ENCODE measurements at places on chromosomes 16 and 17. TPM values are rescaled to one million over a fixed set of nuclear protein-coding genes. Genes with fewer than 3 reads are reported as not detected.

DNA sequence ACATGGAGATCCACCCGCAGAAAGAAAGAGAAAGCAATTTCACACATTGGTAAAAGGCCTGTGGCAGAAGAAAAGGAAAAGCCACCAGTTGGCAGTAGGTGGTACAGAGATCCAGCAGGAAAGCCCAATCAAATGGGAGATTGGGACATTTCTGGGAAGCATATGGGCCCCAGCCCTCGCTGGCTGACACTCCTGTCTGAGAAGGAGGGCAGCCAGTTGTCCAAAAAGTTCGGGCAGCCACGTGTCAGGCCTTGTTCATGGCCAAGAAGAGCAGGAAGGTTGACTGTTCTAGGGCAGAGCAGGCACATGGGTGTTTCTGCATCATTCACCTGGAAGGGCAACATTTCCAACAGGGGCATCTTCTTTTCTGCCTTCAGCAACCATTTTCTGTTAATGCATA is 45.0 kb upstream of the MMP2 start:
- DNase-seq: no peak

- DNase-seq: no peak
These were observed 75.9 kb downstream of the C16orf95 start for GRCh38 chr16:87241137-87241771.

DNA sequence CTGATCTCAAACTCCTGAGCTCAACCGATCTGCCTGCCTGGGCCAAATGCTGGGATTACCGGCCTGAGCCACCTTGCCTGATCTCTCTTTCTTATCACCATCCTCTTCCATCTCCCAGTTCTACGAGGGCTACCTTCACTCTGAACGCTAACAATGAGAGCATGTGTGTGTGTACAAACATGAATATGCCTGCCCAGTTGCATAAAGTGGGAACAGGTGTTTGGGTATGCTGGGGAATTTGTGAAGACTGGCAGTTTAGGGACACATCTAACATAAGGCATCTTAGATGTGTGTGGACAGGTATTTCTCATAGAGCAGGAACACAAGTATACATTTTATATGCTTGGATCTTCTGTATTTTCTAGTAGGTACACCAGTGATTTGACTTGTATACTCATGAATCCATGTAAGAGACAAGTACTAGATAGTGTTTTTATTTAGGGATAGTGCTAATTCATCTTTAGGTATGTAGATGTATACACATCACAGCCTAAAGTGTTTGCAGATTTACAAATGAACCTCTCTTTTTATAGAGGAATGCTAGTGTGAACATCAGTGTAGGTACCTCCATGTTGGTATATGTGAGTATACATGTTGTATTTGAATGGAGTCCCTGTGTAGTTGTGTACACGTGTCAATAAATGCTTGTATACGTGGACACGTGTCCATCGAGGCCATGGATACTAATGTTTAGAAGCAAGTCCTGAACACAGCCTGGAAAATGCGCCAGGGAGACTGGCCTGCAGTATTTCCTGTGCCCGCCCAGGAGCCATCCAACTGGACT is 1.2 kb upstream of the DLX4 start:
- no peak for DNase-seq

DNA sequence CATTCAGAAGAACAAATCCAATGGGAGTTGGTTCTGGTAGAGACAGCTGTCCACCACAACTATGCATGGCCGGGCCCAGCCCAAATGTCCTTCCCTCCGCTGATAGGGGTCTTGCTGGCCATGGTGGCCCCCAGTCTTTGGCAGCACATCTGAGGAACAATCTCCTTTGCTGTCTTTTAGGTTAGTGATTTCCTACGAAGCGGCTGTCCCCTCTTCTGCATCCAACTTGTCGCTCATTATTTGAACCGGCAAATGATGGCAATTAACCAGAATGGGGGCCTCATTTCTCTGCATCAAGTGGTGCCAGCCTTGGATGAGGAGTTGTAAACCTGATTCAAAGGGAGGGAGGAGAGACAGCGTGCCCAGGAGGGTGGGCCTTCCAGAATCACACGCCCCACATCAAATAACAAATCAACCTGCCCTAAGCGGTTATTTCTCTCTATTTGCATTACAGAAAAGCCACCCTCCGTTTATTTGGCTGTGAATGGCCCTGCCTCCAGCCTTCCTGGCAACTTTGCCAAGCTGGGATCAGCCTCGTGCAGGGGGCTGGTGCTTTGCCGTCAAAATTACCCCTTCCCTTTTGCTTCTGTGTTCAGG is 156.5 kb downstream of the RGS9 start:
- DNase-seq: no peak

- DNase-seq: no peak
These were observed 67.1 kb upstream of the METRNL start for GRCh38 chr17:83012200-83012785.

DNA sequence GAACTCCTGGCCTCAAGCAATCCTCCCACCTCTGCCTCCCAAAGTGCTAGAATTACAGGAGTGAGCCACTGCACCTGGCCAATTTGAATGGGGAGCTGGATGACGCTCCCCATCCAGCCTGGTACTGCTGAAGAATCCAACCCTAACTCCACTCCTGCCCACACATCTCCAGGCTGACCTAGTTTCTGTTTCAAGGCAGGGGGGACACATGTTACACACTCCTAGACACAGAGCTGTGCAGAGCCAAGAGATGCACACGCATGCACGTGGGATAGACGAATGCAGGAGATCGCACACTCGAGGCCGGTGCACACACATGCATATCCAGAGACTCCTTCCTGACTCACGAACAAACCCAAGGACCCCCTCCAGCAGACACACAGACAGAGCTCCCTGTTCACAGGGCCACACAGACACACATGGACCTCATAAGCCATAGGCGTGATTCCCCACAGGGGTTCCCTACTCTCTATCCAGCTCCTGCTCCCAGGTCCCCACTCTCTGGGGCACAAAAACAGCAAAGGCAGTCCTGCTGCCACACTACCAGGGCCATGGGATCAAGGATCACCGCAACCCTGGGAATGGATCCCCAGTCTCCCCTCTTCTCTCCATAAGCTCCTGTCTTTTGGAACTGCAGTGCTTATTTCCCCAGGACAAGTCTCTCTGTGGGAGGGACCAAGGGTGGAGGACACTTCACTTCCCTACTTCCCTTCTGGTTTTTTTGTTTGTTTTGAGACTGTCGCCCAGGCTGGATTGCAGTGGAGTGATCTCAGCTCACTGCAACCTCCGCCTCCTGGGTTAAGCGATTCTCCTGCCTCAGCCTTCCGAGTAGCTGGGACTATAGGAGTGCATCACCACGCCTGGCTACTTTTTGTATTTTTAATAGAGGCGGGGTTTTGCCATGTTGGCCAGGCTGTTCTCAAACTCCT is 14.4 kb downstream of the EPOP start:
- no peak for DNase-seq

- no peak for DNase-seq
These were observed 292.8 kb downstream of the SEC14L1 start for GRCh38 chr17:77433385-77434135.

DNA sequence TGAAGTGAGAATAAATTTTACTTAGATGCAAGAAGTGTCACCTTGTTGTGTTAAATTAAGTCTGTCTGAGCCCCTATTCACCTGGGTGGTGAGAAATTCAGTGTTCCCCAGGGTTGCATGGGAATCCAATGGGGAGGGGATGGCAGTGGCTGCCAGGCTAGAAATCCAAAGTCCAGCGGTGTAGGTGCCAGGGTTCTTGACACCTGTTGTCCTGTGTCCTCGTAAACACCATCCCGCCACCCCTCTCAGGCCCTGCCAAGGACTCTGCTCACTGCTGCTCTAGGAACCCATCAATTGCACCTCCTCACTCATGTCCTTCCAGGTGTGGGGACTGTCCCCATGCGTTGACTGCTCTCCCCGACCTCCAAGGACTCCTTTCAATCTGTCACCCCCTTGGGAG is 58.9 kb downstream of the CACNG5 start:
- no peak for DNase-seq

DNA sequence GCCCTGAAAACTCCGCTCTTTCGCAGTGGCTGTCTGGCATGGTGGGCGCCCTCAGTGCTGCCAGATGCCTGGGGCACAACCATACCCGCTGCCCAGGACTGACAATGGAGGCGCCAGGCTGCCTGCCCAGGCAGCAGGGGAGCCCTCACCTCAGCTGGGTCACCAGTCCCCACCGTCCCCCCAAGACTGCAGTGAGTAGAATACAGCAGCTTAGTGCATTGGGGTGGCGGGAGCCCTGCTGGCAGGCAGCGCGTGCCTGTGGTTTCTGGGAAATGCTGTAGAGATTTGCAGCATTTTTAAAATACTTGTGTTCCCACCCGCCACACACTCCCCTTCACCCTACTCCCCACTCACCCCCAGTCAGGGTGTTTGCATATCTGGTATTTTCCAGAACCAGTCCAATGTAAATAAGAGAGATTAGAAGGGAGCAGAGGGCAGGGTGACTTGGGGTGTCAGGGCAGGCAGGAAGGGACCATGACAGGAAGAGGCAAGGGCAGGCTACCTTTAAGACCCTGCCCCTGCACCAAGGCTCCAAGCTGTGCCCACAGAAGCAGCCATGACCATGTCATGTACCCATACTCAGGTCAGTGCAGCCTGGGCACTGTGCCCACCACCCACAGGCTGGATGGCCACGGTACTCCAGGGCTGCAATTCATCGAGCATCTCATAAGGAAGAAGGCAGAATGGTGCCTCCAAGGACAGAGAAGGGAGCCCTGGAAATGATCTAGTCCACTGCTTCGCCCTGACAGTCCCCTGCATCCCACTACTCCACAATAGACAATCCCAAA is 21.5 kb downstream of the MYO18A start:
- DNase-seq: peak; percentile 59

XYLT1 gene
- total RNA-seq: 7.3 TPM

B4GALNT2 gene
- total RNA-seq: 0.03 TPM

NRN1L gene
- not detected for total RNA-seq
